ENCODE measurements at places on chromosomes 11 and 22.
A peak's percentile ranks its signal among the peaks of the same experiment; 100 is the strongest.

GRCh38 chr11:25436326-25436725 is 895.6 kb upstream of the ANO3 start:
- no peak for DNase-seq

GRCh38 chr11:128784059-128784804 is 82.9 kb downstream of the KCNJ1 start:
- no peak for DNase-seq

GRCh38 chr22:23238707-23239106 is 58.4 kb downstream of the BCR start:
- DNase-seq: no peak

- DNase-seq: no peak
Measured at GRCh38 chr11:45847911-45848316, 639 bp downstream of the CRY2 start.

GRCh38 chr11:68912254-68912653 is 8.6 kb downstream of the IGHMBP2 start:
- DNase-seq: no peak

DNA sequence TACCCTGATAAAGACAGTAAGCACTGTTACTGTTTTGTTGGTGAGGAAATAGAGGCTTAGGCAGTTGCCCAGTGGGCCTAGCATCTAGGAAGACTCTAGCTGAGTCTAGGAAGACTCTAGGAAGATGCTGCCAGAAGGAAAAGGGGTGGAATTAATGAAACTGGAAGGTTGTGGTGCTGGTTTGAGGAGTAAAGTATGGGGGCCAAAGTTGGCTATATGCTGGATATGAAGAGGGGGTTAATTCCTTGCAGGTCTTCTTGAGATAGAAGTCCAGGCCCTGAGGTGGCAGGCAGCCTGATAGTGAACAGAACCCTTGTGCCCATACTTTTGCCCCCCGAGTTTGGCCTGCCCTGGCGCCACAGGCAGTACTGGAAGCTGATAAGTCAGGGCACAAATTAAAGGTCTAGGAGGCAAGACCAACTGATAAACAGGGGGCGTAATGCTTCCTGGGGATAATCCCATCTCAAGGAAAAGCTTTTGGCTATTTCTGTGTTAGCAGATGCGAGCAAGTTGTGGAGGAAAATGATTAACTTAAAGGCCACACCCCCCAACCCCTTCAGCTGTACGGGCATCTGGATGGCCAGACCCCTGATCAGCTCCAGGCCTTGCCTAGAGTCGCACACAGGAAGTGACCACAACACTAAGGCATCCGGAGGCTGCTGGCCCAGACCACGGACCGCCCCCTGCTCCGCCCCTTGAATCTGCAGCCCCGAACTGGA is 3.1 kb downstream of the ILK start:
- DNase-seq: peak; percentile 73

- DNase-seq: no peak
Measured at GRCh38 chr11:9605742-9606141, 32.3 kb downstream of the WEE1 start.

- no peak for DNase-seq
Measured at GRCh38 chr11:62539238-62539925, 7.2 kb downstream of the AHNAK start.

DNA sequence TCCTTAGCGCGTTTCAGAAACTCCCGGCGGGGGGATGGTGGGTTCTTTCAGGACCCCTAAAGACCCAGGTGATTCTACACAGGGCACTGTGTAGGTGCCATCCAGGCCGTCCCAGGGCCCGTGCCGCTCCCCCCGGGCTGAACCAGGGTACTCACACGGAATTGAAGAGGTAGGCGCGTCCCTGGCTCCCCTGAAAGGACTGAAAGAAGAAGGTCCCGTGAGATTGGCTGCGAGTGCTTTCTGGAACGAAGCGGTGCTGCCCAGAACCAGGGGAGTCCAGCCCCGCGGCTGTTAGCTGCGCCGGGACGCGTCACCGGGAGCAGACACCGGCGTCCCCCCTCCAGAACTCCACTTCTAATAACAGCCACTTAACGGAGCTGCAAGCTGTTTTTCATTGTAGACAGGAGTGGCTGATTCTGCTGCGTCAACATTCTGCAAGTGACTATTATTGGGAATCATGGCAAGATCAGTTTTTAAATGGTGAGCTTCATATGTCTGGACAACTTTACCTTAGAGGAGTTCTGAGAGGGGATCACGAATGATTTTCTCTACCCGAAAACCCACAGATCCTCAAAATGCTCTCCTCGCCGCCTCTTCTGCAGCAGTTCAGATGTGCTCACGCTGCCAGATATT is 31.8 kb downstream of the YPEL1 start:
- no peak for DNase-seq

GRCh38 chr11:12100429-12100828 is 10.0 kb upstream of the MICAL2 start:
- no peak for DNase-seq

DNA sequence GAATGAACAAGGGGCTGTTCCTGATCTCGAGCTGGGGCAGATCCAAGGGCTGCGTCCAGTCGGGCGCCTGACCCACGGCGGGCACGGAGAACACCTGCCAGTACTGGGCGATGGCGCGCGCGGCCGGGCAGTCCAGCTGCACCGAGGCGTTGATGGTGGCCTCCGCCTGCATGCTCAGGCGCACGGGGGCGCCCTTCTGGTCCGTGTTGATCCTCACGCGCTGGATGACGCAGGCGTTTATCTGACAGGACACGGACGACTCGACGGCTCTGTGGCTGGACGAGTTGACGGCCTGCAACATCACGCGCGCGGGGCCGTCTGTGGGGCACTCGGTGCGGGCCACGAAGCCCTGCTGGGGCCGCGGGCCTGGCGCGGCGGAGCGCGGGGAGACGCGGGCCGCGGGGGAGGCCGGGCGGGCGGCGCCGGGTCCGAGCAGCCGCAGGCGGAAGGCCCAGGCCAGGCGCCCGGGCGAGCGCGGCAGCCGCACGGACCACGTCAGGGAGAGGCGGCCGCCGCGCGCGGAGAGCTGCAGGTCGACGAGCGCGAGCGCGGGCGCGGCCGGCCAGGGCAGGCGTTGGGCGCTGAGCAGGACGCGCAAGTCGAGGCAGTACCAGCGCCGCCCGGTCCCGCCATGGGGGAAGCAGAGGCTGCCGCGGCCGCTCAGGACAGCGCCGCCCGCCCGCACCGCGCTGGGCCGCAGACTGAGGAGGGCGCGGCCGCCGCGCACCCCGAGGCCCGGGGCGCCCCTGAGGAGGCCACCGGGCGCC is 511 bp downstream of the PKDREJ start:
- DNase-seq: no peak

DNA sequence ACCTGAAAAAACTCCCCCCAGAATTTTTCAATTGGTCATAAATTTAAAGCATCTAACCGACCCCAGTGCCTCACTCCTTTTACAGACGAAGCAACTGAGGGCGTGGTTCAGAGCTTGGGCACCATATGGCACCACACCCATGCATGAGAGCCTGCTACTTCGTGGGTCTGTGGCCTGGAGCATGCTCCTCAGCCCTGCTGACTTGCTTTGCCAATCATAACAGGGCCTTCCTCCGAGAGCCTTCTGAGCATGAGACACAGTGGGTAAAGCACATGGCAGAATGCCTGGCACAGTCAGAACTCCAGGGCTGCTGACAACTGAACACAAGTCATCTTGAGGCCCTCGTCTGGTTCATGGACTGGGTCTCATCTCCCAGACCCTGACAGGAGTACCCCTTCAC is 33.3 kb downstream of the HIRA start:
- no peak for DNase-seq

- DNase-seq: no peak
Measured at GRCh38 chr11:32881286-32881685, 11.3 kb upstream of the QSER1 start.

- DNase-seq: no peak
Measured at GRCh38 chr11:73945396-73945795, 5.4 kb upstream of the DNAJB13 start.

GRCh38 chr11:123103326-123103980 is 41.5 kb upstream of the HSPA8 start:
- DNase-seq: no peak

DNA sequence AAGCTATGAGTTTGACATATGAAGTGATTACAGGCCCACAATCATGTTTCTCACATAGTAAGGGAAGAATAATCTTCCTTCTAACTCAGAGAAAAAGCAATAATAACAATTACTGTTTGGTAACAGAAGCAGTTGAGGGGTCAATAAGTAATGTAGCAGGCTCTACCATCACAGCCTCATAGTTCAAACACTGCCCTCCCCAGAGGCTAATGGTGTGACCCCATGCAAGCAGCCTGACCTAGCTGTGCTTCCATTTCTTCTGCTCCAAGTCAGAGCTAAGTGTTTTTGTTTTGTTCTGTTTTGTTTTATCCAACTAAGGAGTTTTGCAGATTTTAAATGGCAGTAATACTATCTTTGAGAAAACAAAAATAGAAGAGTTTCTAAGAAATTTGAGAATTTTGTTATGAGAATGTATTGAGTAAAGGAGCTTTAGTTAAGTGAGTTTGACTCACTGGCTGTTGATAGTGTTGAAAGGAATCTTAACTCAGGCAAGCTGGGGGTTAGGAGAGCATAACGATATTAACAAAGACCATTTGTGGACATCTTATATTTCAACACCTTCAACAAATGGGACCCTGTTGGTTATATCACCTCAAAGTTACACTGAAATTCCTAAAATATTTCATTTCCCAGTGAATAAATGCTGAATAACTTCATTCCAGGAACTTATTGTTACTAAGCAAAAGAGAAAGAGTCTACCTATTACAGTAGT is 48.5 kb downstream of the GUCY1A2 start:
- no peak for DNase-seq

DNA sequence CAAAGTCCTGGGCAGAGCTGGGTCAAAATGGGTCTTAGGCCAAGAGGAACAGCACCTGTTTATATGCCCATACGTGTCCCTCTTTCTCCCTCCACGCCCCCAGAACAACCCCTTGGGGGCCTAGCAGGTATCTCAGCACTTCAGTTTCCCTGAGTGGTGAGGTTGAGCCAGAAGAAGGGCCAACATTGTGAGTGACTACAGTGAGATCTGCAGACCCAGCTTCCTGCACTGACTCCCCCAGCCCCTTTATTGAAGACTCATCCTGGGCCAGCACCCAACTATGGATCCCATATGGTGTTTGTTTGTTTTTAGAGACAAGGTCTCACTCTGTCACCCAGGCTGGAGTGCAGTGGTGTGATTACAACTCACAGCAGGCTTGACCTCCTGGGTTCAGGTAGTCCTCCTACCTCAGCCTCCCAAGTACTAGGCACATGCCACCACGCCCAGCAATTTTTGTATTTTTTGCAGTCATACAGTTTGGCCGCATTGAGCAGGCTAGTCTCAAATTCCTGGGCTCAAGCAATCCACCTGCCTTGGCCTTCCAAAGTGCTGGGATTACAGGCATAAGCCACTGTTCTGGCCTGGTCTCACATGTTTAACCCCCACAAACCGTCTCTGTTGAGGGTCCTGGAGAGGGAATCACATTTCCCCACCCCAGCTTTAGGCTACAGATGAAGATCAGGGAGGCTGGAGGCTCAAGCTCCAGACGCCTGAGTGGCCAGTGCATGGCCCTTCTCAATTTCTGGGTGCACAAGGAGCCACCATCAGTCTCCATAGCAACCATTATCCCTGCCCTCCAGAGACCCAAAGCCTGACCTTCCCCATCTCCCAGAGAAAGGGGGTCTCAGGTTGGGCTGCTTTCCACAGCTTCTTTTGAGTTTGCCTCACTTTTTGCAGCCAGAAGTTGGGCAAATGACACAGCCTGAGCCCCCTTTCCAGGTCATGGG is 1.7 kb upstream of the LARGE2 start:
- DNase-seq: no peak

GRCh38 chr22:30043161-30043560 is 37.1 kb upstream of the HORMAD2 start:
- no peak for DNase-seq

DNA sequence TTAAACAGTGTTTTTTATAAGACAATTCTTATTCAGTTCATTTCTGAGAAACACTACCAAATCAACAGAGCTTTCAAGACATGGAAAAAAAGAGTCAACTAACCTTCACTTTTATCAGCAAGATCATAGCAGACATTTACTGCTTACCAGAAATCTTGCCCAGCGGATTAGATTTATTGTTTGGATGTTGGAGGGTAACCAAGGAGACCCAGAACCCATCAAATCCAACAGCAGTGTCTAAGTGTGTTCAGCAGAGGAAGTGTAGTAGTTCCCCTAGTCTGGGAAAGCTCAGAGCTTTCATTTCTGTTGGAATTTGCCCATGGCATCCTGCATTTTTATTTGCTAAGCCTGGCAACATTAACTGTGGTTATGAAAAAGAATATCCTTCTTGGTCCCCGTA is 2.4 kb upstream of the PGM2L1 start:
- no peak for DNase-seq

GRCh38 chr22:27574651-27575050 is 226.9 kb downstream of the MN1 start:
- no peak for DNase-seq

DNA sequence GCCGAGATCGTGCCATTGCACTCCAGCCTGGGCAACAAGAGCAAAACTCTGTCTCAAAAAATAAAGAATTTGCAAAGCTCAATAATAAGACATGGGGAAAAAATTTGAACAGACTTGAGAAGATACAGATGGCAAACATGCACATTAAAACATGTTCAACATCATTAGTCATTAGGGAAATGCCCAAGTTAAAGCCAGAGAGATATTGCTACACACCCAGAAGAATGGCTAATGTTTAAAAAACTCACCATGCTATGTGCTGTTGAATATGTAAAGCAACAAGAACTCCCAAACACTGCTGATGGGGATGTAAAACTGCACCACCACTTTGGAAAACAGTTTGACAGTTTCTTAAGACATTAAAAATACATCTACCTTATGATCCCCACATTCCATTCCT is 12.6 kb downstream of the LRRC75B start:
- DNase-seq: no peak

DNA sequence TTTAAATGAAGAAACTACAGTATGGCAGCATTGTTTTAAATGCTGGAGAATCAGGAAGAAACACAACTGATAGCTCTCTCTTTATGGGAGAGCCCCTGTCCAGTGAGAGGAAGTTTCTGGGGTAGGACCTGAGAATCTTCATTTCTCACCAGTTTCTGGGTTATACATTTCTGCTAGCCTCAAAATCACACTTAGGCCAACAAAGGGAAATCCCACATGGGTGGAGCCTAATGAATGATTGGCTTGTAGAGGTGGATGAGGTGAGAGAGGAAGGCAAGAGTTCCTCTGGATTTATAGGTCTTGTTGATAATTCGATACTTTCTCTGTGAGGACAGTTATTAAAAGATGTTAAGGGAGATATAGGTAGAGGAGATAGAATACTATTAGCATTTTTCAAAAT is 1397.3 kb upstream of the TENM4 start:
- no peak for DNase-seq
